ENCODE measurements at places on chromosomes 5 and 9. TPM values are rescaled to one million over a fixed set of nuclear protein-coding genes. Genes with fewer than 3 reads are reported as not detected.
A peak's percentile ranks its signal among the peaks of the same experiment; 100 is the strongest.

DNA sequence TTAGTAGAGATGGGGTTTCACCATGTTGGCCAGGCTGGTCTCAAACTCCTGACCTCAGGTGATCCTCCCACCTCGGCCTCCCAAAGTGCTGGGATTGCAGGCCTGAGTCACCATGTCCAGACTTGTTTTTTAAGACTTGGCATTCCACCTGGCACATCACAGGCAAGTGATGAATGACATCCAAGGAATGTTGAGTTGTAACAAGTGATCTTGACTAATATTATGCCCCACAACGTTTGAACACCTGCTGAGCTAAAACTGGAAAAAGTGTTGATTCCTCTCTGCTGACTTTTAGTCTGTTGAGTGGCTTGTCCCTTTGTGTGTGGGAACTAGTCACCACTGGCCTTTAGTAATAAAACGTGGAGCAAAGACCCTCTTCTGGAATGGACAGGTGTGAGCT is 54.6 kb downstream of the SUB1 start:
- peak; percentile 56 for DNase-seq

GRCh38 chr9:111843971-111844370 is 49.2 kb upstream of the SHOC1 start:
- DNase-seq: no peak

ZNF474 gene
- total RNA-seq: 0.17 TPM

DNA sequence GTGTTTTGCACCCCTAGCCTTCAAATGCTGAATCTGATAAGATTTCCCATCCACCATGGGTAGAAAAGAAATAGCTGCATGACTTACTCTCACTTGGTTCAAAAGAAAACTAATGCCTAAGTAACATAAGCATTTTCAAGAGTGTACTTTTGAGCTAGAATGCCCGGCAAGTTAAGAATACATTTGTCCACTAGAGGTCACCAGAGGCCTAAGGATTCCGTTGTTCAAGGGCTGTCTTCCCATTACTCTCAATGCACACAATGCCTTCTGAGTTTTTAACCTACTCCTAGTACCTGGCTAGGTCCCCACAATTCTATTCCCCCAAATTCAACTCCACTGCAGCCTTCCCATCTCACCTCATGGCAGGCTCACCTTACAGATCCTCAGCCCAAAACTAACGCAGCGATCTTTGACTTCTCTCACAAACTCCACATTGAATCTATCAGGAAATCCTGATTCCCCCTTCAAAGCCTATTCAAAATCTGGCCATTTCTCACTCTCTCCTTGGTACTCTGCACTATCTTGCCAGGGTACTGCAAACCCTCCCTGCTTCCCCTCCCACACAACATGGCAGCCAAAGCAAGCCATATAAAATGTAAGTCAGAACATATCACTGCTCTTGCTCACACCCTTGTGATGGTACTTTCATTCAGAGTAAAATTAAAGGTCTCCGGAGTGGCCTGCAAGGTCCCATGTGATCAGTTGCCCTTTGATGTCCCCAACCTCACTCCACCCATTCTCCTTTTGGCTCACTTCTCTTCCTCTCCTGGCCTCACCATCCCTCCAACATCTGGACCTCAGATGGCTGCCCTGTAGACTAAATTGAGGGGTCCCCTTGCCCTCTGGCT is 13.4 kb downstream of the OXCT1 start:
- peak; percentile 68 for DNase-seq

GRCh38 chr9:26789959-26790358 is 102.6 kb downstream of the CAAP1 start:
- DNase-seq: peak; percentile 77

- DNase-seq: no peak
Observed at GRCh38 chr9:69535911-69536310, 136.3 kb downstream of the APBA1 start.

BBLN gene
- 79.9 TPM for total RNA-seq

GRCh38 chr5:126936775-126937418 is 93.5 kb downstream of the MARCHF3 start:
- DNase-seq: no peak

DNA sequence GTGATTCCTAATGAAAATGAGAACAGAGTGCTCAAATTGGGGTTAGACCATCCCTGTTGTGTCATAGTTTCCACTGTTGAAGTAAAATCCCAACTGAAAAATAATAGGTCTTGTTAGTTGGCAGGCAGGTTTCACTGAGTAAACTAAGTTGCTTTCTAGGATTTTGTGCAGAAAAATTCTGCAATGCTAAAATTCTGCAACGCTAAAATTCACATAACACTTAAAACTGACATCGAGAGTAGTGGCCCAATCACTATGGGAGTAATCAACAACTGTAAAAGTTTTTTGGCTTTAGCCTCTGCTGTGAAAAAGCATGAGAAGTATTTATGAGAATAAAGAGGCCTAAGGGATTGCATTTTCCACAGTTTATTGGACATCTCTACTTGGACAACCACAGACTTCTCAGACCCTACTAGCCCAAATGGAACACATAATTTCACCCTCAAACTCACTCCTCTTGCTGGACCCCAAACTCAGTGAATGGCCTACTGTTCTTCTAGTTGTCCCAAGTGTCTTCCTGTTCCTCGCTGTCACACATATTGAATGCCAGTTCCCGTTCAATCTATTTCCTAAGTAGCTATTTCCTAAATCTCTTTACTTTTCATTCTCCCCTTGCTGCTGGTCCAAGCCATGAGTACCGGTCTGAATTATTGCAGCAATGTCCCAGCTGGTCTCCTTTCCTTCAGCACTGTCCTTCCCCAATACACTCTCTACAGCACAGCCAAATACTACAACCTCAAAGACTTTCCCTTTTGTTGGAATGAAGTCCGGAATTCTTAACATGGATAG is 355.4 kb downstream of the PDE4D start:
- no peak for DNase-seq

GRCh38 chr9:101478444-101478843 is 42.9 kb upstream of the ALDOB start:
- DNase-seq: no peak

GRCh38 chr5:173669483-173669882 is 53.0 kb upstream of the BOD1 start:
- no peak for DNase-seq

- DNase-seq: no peak
Observed at GRCh38 chr9:32716425-32716824, 66.9 kb upstream of the TMEM215 start.

- DNase-seq: no peak
Observed at GRCh38 chr9:137689745-137690529, 71.1 kb downstream of the EHMT1 start.

DNA sequence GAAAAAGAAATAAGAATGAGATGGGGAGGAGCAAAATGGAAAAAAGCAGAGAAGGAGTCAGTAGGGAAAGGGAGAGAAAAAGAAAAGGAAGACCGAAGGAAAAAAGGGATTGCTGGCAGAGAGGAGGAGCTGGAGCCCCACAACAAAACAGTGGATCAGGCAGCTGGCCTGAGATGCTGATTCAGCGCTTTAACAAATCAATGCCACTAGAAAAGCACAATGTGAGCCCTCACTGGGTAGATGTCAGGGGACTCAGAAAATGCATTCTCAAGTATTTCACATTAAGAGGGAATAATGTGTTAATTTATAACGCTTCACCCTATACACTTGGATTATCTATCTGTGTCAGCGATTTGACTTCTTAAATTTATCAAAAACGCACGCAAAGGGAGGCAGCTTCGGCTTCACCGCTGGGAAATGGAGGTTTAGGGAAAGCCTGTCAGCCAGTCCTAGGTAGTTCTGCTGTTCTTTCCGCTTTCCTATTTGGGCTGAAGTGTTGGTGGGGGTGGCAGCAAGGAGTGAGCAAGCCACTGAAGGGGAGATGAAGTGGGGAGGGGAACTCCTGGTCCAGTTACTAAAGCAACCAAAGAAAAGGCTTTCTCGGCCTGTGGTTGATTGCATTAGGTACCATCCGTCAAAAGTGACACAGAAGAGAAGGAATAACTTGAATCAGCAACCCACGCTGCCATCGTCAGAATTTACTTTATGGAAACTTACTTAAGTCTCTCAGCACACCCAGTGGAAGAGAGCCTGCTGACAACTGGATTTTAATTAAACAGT is 161.6 kb downstream of the BNC2 start:
- DNase-seq: peak; percentile 73

SPATA24 gene
- 6.9 TPM for total RNA-seq

- no peak for DNase-seq
Observed at GRCh38 chr9:113910036-113910639, 34.0 kb downstream of the ZNF618 start.

GRCh38 chr9:7089406-7090193 is 331.8 kb downstream of the KDM4C start:
- no peak for DNase-seq

GRCh38 chr9:89174291-89174690 is 4.3 kb downstream of the SHC3 start:
- no peak for DNase-seq

DNA sequence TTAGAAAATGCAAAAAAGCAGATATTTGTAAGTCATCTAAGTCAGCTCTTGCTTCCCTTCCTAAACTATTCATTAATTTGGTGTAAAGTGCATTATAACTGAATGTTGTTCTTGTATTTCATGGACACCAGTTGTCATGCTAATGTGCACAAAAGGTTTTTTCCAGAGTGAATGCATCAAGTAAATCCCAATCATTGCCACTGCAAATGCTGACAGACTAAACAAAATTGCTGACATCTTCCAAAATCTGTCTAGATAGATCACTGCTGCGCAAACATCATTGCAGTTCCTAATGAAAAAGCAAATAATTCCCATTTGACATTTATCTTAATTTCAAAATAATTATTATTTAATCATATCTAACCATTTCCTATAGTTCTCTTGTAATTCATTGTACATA is 161.7 kb downstream of the PDE4D start:
- no peak for DNase-seq

SLC36A2 gene
- total RNA-seq: not detected

PDGFRB gene
- 0.52 TPM for total RNA-seq

DNA sequence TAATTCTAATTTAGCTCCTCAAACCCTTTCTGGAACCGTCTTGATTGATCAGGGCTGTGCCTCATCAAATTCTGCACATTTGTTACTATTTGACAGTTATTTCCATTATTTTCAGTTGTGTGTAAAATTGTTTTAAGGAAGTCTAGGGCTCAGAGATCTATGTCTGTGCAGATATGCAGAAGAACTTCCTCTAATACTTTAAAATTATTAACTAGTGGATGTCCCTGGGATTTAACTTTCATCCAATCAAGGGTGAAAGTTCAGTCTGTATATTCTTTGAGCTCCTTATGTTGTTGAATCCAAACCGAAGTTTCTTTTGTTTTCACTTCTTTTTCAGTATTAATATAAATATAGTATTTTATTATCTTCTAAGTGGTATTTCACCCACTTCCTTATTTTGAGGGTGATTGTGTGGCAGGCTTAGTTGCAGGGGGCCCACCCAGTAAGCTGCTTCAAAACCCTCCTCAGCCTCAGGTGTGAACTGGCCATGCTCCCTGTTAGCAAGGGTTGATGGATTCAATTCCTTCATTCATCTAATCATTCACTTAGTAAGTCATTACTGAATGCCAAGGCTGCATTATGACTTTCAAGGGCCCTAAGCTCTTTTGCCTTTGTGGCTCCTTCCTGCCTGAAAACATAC is 2.1 kb upstream of the CAMLG start:
- peak; percentile 45 for DNase-seq

DNA sequence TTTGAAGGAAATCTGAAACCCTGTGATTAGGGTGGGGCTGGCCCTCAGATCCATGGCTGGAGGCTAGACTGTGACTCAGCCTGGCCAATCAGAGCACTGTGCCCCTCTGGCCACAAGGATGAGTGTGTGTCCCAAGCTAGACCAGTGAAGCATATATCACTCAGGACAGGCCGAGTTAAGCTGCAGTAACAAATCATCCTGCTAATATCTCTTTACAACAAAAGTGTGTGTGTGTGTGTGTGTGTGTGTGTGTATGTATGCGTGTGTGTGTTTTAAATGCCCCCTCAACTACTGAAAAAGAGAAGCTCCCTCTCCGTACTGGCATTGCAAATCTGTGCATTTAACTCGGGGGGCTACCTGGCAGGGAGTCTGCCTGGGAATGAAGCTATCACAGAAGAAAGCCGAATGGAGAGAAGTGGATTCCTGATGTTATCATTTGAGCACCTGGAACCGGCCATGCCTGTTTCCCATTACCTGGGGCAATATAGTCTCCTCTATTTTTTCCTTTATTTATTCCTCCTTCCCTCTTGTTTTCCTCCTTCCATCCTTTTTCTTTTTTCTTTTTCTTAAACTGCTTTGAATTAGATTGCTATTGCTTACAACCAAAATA is 25.6 kb downstream of the STC2 start:
- peak; percentile 76 for DNase-seq

- DNase-seq: no peak
Observed at GRCh38 chr9:133151041-133151440, 12.7 kb downstream of the GBGT1 start.

DNA sequence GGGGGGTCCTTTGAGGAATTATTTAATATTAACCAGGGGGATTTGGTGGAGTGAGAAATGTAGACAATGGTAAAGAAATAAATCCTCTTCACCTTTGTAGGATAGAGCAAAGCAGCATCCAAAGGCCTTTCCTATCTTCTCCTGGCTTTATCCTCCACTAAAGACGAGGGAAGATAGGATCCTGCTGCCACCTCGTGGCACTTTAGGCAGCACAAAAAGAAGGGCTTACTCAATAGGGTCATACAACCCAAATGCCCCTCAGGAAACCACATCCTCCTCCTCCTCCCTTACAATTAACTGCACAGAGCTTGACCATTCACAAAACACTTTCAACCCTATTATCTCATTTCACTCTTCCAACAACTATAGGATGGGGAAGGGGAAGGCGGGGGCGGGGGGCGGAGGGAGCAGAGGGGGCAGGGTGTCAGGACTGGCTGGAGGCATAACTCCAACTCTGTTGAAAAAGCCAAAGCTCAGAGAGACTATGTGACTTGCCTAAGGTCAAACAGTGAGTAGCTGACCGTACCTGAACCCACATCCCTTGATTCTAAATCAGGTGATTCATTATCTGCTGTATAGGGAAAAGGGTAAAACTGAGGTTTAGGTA is 45.4 kb upstream of the MYOT start:
- DNase-seq: peak; percentile 61

DNA sequence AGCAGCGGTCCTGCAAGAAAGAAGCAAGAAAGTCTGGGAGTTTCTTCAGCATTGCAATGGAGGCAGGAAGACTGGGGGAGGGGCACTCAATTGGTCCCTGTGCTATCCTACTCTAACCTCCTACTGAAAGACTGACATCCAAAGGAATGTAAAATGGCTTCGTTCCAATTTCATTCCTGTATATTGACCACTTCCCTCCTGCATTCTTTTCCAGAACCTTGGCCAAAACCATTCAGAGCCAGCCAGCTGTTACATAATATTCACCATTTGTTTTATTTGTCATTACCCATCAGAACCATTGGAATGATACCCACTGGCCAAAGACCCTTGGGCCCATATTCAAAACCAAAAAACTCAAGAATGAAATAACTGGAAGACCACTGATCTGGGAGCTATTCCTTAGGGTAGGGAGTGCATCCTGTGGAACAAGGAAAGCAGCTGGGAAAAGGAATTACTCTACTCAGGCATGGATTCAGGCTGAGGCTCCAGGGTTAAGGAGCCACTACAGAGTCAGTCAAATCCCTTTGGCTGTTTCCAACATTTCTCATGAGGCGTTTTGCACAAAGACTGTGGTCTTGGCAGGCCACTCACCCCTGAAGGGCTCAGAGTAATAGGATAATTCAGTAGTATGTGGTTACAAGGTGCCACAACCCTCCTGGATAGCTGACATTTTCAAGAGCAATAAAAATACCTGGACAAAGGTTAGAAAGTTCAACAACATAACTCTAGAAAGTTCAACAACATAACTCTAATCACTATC is 148.7 kb upstream of the SLC1A3 start:
- peak; percentile 83 for DNase-seq
